ENCODE measurements at places on chromosomes 6 and 20.

DNA sequence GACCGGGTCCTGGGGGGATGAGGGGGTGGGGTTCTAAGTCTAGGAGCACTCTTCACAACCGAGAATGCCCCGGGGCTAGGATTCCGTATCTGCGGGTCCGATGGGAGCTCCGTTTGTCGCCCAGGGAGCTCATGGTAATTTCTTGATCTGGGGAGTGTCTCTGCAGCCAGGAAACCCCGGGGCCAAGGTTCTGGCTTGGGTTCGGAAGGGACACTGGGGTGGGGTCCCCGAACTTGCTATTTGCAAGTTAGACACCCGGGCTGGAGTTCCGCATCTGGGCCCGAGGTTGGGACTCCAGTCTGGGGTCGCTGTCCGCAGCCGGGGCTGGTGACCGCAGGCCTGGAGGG is 397 bp downstream of the PEDS1 start:
- DNase-seq: no peak

- DNase-seq: no peak
Measured at GRCh38 chr6:147226163-147226724, 22.0 kb downstream of the STXBP5 start.

DNA sequence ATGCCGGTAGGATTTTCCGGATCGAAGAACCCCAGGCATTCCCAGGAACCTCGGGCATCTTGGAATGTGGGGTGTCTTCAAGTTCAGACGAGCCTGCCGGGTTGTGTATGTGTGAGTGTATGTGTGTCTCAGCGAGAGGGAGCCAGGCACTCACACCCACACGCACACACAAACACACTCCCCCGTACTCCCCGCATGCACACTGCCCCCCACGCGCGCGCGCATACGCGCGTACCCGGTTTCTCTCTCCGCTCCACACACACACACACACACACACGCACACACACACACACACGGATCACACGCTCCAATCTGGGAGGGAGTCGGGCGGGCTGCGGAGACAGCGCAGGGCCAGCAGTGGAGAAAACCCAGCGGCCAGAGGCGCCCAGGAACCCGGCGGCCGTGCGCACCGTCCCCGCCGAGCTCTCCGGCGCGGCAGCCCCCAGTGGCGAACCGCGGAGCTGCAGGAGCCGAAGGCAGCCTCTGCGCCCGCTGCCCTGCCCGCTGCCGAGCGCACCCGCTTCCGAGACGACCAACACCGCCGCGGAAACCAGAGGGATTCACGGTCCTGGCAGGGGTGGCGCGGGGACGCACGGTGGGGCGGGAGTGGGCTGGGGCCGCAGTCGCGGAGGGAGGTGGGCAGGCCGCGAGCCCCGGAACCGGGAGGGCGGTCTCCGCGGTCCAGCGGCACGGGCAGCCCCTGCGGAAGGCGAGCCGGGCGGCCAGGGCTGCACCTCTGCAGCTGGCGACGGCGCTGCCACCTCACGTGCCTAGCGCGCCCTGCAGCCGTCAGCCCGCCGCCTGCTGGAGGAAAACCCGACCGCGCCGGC is at the start of gene LRFN2:
TSS of gene LRFN2 (minus strand) at position 125 of the 830 bp plus-strand sequence.
- no peak for DNase-seq

GRCh38 chr20:45070932-45071632 is 29.8 kb downstream of the KCNS1 start:
- peak; percentile 21 for DNase-seq

- no peak for DNase-seq
Measured at GRCh38 chr20:3876676-3877075, 12.5 kb upstream of the PANK2 start.

GRCh38 chr6:35452183-35453090 is at the start of gene FANCE:
TSS of gene FANCE (plus strand) at chr6:35452338. CDS start at chr6:35452546, 208 bp downstream.
- DNase-seq: peak; percentile 42

- DNase-seq: no peak
Measured at GRCh38 chr20:22412977-22413868, 171.1 kb downstream of the FOXA2 start.

DNA sequence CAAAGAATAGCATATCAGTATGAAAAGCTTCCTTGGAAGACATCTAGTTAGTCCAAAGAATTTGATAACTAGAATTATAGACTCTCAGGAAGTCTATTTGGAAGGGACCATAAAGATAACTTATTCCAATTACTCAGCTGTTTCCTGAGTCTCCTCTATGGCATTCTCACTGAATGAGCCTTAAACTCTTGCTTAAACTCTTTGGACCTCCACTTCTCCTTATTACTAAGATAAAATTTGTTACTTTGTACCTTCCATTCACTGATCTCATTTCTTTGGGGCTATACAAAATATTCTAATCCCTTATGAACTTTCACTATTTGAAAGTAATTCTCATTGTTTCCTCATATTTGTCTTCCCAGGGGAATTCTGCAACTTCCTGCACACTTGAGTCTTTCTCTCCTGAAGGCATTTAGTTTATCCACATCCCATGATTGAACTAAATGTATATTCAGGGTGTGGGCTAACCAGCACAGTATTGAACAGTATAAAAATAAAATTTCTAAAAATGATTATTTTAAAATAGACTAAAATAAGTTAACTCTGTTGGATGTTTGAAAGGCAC is 67.1 kb upstream of the NOTCH4 start:
- no peak for DNase-seq

- peak; percentile 76 for DNase-seq
Measured at GRCh38 chr6:56914798-56915658, 39.9 kb upstream of the BEND6 start.

- no peak for DNase-seq
Measured at GRCh38 chr6:143236151-143236798, 175.6 kb downstream of the AIG1 start.

- DNase-seq: no peak
Measured at GRCh38 chr6:71698702-71699101, 187.6 kb upstream of the RIMS1 start.

GRCh38 chr6:53995935-53996334 is 115.3 kb upstream of the MLIP start:
- no peak for DNase-seq

DNA sequence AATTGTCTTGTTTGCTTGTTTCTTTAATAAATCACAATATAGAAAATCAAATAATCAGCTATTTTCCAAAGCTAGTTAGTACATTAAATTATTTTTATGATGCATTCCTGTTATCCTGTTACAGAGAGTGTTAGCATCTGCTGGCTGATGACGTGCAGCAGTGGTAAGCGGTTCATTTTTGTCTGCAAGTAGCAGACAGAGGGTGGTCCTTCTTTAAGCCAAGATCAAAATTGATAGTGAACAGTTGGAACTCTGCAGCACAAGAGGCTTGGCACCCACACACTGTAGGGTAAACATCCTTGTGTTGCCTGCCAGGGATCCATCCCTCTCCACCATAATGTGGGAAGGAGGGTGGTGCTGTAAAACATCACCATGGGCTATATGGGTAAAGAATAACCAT is 158.3 kb downstream of the FRK start:
- no peak for DNase-seq

DNA sequence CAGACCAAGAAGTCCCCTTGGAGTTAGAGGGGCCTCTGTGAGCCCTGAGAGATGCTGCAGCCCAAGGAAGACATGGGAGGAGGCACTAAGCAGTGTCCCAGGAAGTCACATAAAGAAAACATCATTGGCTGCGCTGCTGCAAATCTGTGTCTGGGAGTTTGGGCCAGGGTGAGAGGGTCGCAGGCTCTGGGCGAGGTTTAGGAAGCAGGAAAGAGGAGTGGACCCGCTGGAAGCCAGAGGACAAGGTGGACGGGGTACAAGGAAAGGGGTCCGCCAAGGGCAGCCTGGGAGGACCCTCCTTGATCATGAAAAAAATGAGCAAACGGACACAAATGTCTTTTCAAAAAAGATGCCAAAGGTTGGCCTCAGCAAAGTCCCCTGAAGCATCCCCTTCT is 15.5 kb upstream of the SERPINB1 start:
- DNase-seq: no peak

All from GF-D8 (cell line).